Lower leg skin (tissue), 4 donors: ENCODE measurements at places on chromosomes 1 and 21. TPM values are rescaled to one million over a fixed set of nuclear protein-coding genes. Genes with fewer than 3 reads are reported as not detected.

Gene LCE2A
- total RNA-seq: 376 TPM

Gene FCRL5
- total RNA-seq: not detected

Gene COQ8A
- total RNA-seq: 97.5 TPM

Gene LAD1
- total RNA-seq: 296 TPM

Gene C8A
- not detected for total RNA-seq

Gene IL19
- total RNA-seq: not detected

Gene ACTL8
- total RNA-seq: not detected

Gene TMEM53
- total RNA-seq: 13.7 TPM

Gene SH2D5
- 0.23 TPM for total RNA-seq

Gene NTMT2
- total RNA-seq: not detected

Gene HHAT
- total RNA-seq: 4.6 TPM

Gene LIPI
- not detected for total RNA-seq
